ENCODE measurements at places on chromosomes 2 and 18. TPM values are rescaled to one million over a fixed set of nuclear protein-coding genes. Genes with fewer than 3 reads are reported as not detected.

The TUBA4B gene
- not detected for total RNA-seq

The UPP2 gene
- total RNA-seq: not detected

The FAHD2B gene
- total RNA-seq: 7.9 TPM

The GPR35 gene
- total RNA-seq: 0.28 TPM

The PHOSPHO2 gene
- total RNA-seq: 0.54 TPM

The REG3G gene
- total RNA-seq: not detected

The MAP3K19 gene
- not detected for total RNA-seq

The SULT6B1 gene
- not detected for total RNA-seq

The REG3A gene
- not detected for total RNA-seq

The GREB1 gene
- not detected for total RNA-seq

The FAM161A gene
- total RNA-seq: 1.1 TPM

The PROKR1 gene
- total RNA-seq: not detected

The POLR1A gene
- 27.4 TPM for total RNA-seq

The IMPACT gene
- total RNA-seq: 11.8 TPM

The REG1B gene
- not detected for total RNA-seq

The EML6 gene
- 0.18 TPM for total RNA-seq

The TNFRSF11A gene
- total RNA-seq: under 0.01 TPM

The ARMC9 gene
- total RNA-seq: 46.6 TPM

The TRIM43 gene
- total RNA-seq: not detected
